Effector memory CD4-positive, alpha-beta T cell (primary cell): ENCODE measurements at places on chromosomes 11 and 22.
A peak's percentile ranks its signal among the peaks of the same experiment; 100 is the strongest.

- no peak for DNase-seq
Observed at GRCh38 chr22:37126882-37127281, 17.4 kb upstream of the TMPRSS6 start.

GRCh38 chr11:67564230-67564629, 19.4 kb upstream of the GSTP1 start:
- no peak for DNase-seq

GRCh38 chr11:88059326-88059725, 115.9 kb downstream of the RAB38 start:
- DNase-seq, result no peak

GRCh38 chr11:134273317-134273712, 2.9 kb upstream of the GLB1L3 start:
- DNase-seq, result no peak

- DNase-seq, result no peak
Observed at GRCh38 chr22:37854946-37855345, 5.7 kb downstream of the EIF3L start.

DNA sequence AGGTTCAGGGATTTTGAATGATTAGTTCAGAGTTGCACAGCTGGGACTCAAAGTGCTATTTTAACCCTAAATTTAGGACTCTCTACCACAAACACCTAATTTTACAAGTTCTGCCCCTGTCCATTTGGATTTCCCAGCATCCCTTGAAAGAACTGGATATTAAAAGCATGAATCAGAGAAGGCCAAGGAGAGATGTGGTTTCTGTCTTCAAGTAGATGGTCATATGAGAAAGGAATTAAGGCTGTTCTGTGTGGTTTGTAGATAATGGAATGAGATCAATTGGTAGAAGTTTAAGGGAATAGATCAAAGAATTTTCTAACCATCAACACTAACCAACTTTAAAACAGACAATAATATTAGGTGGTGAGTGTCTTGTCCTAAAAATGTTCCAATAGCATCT, 106.4 kb upstream of the TENM4 start:
- no peak for DNase-seq

- DNase-seq, result no peak
Observed at GRCh38 chr11:59200423-59200746, 12.3 kb downstream of the MPEG1 start.

DNA sequence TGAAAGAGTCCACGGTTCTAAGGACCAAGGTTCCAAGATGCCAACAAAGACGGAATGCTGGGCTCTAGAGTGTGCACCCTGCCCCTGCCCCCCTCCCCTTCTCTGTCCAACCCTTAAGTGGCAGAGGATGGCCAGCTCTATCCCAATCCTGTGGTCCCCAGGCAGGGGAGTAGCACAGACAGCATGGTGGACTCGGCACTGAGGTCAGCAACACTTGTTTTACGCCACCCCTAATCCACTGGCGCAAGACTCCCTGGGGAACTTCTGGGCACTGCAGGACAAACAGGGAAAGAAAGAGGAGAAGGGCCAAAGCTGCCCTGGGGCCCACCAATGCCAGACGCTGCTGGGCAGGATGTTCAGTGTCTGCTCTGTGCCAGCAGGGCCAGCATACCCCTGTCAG, 18.9 kb downstream of the GDPD5 start:
- DNase-seq, result no peak

- no peak for DNase-seq
Observed at GRCh38 chr11:93857413-93858120, 7.1 kb upstream of the VSTM5 start.

DNA sequence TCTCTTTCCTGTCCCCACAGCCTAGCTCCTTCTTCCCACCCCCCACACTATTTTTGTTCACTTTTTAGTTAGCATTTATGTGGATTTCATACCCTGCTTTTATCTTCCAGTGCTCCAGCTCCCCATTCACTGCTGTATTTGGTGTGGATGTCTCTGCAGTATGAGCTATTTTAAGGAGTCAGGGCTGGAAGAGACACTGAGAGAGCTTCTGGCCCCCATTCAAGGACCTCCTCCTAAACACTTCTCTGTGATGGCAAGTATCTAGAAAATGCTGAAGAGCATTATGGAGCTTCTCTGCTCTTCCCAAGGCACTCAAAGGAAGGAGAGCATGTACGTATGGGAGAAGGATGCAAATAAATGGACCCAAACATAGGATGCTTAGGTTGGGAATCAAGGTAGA, 79.5 kb downstream of the RAB30 start:
- no peak for DNase-seq

GRCh38 chr22:23197836-23198235, 17.5 kb downstream of the BCR start:
- DNase-seq, result no peak

DNA sequence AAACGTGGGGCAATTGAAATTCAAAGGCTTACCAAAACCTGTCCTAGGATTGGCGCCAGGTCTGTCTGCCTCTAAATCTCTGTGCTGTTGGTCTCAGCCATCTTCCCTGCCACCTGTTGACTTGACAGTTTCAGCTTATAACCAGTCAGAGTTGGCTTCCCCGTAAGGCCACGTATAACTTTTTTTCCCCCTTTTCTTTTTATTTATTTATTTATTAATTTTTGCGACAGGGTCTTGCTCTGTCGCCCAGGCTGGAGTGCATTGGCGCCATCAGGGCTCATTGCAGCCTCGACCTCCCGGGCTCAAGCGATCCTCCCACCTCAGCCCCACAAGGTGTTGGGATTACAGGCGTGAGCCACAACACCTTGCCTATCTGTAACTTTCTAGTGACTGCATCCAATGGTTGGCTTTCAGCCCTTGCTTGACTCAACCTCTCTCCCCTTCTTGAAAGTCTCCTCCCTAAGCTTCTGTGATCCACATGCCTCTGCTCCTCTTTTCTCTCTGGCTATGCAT, 1.4 kb upstream of the SYVN1 start:
- no peak for DNase-seq

DNA sequence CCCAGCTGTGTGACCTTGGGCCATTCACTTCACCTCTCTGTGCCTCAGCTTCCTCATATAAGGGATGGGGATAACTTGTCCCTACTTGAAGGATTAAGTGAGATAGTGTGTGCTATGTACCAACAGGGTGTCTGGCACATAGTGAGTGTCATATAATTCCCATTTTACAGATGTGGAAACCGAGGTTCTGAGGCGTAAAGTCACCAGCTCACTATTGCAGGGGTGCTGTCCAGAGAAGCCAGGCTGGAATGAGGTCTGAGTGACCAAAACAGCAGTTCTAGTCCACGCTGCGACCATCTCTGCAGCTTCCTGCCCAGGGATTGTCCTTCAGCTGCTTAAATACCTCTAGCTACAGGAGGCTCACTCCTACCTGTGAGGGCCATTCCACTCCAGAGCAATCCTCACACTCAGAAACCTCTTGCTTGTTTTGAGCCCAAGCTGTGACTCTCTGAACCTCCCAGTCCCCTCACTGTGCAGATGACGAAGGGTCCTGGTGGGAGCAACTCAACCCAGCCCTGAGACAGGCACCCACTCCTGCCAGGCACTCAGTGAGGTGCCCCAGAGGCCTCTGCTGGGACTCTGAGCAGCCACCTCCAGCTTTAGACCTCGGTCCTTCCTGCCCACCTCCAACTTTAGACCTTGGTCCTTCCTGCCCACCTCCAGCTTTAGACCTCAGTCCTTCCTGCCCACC, 5.8 kb downstream of the MB start:
- no peak for DNase-seq

GRCh38 chr22:39917197-39917643, 16.3 kb downstream of the GRAP2 start:
- no peak for DNase-seq

DNA sequence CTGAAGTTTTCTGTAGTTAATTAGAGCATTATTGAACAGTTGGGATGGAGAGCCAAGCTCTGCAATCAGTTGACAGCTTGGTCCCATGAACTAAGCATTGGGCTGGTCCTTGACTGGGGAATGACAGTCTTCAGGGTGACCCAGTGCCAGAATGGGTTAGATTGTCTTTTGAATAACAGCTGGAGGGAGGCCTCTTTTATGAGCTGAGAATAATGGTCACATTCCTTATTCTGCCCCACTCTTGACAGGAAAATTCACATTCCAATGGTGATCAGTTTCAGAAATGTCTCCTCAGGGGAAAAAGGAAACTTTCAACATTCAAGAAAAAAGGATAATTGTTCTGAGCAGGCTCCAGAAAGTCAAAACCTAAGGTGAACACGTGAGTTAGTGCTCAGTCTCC, 113.9 kb downstream of the KIRREL3 start:
- DNase-seq, result no peak

GRCh38 chr11:35083431-35084238, 55.3 kb upstream of the CD44 start:
- peak; percentile 60 for DNase-seq

DNA sequence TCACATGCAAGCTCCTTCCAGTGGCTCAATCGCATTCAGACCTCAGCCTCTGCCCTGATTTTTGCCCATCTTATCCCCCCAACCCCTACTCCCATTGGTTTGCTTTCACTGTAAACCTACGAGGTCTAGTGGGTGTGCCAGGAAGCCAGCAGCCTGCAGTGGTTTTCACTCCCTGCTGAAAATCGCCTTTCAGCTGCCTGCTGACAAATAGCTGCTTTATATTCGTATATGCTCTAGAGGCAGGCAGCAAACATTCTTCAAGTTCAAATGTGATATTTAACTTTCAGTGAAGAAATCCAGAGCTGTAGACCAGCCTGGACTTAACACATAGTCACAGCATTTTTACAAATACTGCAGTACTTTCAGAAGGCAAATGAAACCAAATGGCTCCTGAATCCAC, 92.8 kb upstream of the APOA1 start:
- DNase-seq, result peak; percentile 22

GRCh38 chr11:798093-798713, at the start of gene SLC25A22:
TSS of gene SLC25A22 (minus strand) at chr11:798281. CDS start at chr11:795006, 3,275 bp downstream.
- DNase-seq, result peak; percentile 70

- DNase-seq, result no peak
Observed at GRCh38 chr11:68048681-68049508, 10.1 kb downstream of the TCIRG1 start.

- DNase-seq, result no peak
Observed at GRCh38 chr11:46977038-46977813, 40.7 kb downstream of the CSTPP1 start.

GRCh38 chr11:70064726-70065317, 13.3 kb upstream of the ANO1 start:
- DNase-seq, result no peak

- no peak for DNase-seq
Observed at GRCh38 chr22:35835998-35836691, 118.5 kb downstream of the APOL5 start.

- no peak for DNase-seq
Observed at GRCh38 chr11:121225382-121225781, 67.2 kb upstream of the SC5D start.

DNA sequence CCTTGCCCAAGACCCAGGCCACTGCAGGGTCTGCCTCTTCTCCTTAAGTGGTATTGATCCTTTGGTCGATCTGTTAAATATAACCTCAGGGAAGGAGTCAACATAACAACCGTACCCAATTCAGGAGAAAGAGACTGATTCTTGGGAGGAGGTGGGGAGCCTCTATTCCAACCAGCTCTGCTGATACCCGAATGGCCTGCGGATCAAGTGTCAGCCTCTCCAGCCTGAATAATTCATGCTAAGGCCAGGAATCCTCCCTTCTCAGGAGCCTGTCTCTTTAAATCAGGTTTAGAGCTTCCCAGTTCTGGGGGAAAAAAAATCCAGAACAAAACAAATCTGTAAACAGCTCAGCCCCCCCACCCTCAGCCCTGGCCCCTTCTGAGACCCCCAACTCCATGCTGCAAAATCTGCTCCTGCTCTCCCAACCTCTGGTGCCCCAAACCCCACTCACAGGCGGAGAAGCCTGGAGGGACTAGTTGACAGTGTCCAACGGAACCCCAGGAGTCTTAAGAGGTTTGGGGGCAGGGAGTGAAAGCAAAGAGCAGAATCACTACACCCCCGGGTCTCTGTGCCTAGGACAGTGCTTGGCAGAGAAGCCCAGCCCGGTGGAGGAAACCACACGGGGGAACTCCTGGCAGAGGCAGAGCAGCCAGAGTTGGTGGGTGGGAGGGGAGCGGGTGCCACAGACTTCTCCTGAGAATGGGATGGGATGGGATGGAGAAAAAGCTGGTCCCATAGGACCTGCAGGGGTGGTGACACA, 863 bp upstream of the TPBGL start:
- DNase-seq, result no peak

DNA sequence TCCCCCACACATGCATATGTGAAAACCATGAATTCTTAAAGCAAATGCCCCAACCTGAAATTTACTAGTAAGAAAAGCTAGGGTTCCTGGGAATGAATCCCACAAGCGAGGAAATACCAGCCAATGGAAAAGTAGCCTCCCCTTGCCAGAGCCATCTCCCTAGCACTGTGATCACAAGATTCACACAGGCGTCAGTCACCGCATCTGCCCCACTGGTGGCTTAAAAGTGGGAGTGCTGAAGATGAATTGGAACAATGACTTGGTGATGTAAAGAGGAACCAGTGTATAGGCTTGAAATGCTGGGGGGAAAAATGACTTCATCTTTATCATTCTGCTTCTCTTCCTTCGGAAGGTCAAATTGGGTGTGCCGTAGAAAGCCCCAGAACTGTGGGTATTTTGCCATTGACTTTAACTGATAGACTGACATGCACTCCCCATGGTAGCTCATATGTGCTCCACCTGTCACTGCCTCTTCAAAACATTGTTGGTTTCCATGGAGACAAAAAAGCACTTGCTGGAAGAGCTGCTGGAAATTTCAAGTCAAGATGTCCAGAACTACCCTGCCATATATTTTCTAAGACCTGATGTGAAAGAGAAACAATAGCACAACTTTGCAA, 19.2 kb upstream of the ASPHD2 start:
- DNase-seq, result no peak

DNA sequence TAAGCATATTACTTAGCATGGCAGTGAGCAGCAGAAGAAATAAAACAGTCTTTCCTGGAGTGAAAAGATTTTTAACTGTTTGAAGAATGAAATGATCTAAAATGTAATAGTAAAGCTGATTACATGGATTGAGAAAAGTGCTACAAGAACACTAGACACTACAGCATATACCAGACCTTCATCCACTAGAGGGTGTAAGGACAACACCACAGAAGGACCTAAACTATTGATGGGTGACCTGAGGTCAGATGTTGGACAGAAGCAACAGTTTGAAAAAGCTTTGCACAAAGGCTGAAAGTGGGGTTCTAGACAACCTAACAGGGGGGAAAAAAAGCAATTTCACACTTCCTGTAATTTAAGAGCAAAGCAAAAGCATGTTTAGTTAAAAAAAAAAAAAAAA, 97.7 kb downstream of the RBFOX2 start:
- no peak for DNase-seq

DNA sequence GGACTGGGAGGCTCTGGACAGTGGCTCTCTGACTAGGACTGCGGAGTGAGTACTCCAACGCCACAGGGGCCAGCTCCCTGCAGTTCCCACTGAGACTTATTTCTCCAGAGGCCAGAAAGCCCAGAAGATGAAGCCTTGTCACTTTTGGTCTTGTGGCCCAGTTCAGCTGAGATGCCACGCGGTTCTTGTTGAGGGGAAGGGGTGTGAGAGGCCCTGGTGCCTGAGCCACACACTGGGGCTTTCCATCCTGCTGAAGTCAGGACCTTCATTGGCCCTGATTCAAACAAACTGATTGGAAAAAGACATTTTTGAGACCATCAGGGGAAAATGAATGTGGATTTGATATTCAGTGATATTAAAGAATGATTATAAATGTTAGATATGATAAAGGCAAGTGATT, 73.6 kb downstream of the UBASH3B start:
- DNase-seq, result no peak
